ENCODE measurements at places on chromosomes 2 and 18.
A peak's percentile ranks its signal among the peaks of the same experiment; 100 is the strongest.

- DNase-seq: no peak
These were observed 206.1 kb upstream of the RND3 start for GRCh38 chr2:150693556-150693955.

GRCh38 chr18:48521723-48522122 lies 17.1 kb upstream of the CTIF start:
- no peak for DNase-seq

DNA sequence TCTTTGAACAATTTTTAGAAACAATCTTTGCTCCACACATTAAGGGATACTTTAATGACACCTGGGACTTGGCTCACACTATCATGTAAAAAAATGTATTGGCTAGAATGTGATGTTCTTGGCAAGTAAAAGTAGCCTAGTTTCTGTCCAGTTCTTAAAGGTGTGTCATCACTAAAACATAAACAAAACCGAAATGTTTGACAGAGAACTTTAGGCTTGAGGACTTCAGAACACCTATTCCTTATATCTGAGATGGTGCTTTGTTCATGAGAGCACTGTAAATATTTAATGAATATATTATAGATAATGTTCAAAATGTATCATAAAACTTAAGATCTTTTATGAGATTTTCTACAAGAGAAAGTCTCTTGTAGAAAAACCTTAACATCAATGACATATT lies 19.8 kb upstream of the HNRNPA3 start:
- no peak for DNase-seq

- DNase-seq: no peak
These were observed 42.9 kb upstream of the CREG2 start for GRCh38 chr2:101430156-101430555.

DNA sequence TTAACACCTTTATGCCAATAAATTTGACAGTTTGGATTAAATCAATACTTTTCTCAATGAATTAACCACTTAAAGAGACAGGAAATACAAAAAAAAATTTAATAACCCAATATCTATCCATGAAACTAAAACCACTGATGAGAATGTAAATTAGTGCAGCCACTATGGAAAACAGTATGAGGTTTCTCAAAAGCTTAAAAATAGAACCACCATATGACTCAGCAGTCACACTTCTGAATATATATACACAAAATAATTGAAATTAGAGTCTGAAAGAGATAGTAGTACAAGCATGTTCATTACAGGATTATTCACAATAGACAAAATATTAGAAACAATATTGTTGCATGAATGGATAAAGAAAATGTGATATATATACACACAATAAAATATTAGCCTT lies 382.1 kb upstream of the SETBP1 start:
- DNase-seq: no peak

DNA sequence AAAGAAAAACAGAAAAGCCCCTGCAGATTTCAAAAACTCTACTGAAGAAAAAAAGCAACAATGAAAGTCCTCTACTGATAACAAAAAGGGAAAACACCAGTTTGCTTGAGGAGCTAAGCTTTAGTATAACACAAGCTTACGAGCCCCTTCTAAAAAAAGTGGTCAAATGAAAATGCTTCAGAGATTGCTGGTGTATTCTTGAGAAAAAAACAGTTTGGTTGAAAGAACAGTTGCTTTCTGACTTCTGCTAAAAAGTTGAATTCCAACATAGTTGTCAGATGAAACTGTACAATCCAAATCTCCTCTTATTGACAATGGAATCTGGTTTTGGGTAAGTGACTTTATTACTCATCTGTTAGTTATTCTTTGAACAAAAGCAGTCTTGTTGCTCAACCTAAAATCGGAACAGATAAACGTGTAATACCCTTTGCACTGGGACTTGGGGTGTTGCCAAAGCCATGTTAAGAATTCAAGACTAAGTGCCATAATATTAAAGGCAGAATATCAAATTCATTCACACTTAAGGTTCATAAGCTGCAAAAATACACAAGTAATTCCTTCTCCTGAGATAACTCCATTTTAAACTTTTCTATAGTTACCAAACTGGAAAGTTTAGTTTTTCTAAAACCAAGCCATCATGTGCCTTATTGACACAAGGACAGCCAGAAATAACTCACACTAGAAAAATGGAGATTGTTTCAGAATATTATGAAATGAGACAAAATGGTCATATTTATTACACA lies 45.3 kb upstream of the SPAG16 start:
- DNase-seq: no peak

- DNase-seq: no peak
These were observed 82.1 kb downstream of the ACTR2 start for GRCh38 chr2:65309699-65310098.

- DNase-seq: no peak
These were observed 379.3 kb downstream of the SOX11 start for GRCh38 chr2:6071519-6071918.

DNA sequence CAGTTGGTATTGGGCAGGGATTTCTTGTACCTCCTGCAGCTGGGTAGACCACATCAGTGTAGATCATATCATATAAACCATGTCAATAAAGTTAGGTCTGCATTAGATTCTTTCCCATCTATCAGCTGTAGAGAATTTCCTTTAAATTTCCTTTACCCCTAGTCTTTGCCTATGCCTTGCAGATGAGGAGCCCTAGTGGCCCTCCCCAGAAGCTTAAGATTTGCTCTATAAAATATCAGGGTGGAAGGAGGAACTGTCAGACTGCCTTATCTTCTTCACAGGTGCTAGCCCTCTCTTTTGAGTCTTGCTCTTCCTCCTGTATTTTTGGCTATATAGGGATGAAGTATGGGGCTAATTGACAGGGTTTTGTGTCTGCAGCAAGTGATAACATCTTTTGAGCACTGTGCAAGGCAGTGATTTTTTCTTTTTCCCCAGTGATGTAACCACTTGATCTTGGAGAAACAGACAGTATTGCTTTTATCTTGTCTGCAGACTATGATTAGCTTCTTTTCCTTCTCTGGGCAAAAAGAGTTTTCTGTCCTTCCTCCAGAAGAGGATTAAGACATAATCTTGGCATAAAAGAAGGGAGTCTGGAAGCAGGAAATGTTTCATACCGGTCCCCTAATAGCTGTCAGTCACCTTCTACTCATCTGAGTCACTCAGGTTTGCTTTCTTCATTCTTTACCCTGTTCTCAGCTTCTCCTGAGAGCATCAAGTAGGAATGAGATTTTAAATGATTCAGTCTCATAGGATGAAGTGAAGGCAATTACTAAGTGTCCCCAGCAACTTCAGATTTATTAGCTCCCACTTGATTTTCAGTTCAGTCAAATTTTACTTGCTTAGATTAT lies 286.4 kb downstream of the CDH19 start:
- no peak for DNase-seq

GRCh38 chr2:29917781-29918180 lies 3.6 kb downstream of the ALK start:
- no peak for DNase-seq

GRCh38 chr2:111923276-111923804 lies 24.9 kb downstream of the MERTK start:
- DNase-seq: no peak

GRCh38 chr2:238251331-238251730 lies 11.5 kb upstream of the HES6 start:
- DNase-seq: no peak

DNA sequence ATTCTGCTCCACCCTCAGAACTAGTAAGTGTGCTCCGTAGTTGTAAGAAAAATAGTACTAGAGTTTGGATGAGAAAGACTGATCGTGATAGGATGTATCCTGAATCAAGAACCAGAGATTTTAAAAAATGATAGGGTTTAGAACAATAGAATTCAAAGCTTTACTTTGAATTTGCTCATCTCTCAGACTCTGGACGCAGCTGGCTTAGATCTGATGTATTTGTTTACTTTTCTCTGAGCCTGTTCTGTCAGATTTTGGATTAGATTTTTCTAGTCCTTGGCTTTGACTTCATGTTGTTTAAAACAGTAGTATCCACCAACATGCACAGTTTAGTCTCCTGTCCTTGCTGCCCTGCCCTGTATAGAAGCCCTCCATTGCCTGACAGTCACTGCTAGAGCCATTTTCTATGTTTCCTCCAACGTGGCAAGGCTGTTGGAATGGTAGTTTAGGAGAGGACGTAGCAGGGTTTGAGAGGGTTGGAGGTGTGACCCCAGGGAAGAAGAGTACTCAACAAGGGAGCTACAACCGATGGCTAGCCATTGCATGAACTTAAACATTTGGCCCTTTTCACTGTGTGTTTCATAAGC lies 92.4 kb downstream of the MYO3B start:
- no peak for DNase-seq

DNA sequence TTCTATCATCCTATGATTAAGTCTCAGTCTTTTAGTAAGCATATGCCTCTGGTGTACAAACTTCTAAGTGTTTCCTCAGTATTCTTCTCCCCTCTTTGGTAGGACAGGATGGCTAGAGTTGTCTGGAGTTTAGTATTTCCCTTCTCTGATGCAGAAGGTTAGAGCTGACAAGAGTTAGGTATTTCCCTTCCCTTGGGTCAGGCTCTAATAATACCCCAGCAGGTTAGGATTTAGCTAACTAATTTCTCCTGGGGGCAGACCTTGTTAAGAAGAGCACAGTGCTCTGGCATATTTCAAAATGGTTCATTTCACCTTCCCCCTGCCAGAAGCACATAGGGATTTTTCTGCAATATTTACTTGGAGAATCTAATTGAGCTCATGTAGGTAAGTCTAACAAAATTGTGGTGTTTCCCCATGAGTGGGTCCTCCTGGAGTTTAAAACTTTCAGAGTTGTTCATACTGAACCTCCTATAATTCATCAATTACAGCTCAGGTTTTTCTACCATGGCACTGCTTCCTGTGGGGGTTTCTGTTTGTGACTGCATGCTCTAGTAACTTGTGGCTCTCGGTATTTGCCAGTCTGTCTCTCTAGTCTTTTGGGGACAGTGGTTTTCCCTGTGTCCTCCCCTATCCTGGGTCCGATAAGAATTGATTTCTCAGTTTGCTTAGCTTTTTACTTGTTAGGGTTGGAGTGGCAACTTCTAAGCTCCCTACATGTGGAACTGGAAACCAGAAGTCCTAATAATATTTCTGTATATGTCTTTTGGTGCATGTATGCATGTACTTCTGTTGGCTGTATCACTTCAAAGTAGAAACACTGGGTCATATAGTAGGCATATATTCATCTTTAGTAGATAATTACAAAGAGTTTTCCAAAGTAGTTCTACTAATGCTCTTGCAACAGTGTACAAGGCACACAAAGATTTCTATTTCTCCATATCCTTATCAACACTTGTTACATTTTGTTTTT lies 77.7 kb downstream of the GDF7 start:
- DNase-seq: no peak

GRCh38 chr2:3288470-3289170 lies 89.0 kb downstream of the EIPR1 start:
- DNase-seq: no peak

DNA sequence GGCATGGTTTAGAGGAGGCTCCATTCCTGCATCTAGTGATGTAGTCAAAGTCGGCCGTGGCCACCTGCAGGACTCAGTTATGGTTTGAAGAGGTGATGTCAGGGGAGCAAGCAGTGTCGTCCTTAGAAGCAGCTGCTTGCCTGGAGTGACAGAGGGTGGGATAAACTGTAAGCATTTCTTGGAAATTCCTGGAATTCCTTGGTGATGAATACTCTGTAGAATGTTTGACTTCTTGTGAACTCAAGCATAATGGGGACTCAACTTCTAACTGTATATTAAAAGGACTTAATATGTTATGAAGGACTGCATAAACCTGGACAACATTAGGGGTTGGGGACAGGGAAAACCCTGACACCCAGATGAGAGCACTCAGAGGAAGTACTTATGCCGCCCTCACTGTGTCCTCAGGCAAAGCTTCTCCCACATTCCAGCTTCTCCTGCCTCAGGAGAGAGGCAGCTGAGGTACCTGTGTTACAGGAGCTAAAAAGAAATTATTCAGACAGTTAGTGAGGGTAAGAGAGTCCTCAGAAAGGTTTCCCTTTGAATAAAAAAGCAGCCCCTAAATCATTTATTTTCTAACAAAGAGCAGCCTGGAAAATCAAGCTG lies 459.9 kb upstream of the CELF4 start:
- no peak for DNase-seq

DNA sequence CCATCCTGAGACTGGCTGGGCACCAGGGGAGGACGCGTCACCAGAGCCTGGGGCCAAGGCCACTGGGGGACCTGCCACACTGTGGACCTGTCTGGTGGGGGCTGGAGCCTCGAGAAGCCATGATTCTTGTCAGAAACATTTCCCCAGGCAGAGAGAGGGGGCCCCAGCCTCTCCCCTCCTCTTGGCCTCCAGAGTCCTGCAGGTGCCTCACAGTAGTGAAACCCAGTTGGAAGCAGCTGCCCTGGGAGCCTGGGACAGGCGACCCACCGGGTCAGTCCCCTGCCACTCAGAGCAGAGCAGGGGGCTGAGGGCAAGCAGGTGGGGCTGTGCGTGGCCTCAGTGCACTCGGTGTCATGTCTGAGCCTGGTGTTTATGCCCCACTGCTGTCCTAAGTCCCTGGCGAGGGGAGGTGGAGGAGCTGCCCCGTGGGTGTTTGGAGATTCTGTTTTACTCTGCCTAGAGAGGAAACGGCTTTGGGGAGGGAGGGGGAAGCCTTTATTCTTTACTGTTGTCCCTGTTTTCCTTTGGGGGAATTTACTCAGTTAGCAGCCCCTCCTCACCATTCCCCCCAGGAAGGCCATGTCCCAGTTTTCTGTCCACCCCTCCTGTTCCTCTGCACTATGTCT lies 7.7 kb downstream of the OXER1 start:
- DNase-seq: no peak

DNA sequence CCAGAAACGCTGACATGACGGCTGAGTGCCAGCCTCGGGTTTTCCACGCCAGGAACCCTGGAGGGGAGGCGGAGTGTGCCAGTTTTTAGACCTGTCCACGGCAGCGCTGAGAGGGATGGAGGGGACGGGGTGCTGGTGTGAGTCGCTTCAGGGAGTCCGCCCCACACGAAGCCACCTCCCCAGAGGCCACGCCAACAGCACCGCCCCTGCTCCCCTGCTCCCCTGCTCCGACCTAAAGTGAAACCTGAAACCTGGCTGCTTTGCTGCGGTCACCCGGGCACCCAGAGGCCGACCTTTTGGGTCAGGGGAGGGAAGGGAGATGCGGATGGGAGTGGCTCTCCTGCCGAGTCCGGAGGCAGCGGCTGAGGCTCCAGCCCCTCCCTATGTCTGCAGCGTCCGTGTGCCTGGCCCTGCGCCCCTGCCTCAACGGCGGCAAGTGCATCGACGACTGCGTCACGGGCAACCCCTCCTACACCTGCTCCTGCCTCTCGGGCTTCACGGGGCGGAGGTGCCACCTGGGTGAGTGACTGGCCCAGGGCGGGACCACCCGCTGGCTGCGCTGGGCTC lies 38.1 kb downstream of the SNED1 start:
- DNase-seq: peak; percentile 39

DNA sequence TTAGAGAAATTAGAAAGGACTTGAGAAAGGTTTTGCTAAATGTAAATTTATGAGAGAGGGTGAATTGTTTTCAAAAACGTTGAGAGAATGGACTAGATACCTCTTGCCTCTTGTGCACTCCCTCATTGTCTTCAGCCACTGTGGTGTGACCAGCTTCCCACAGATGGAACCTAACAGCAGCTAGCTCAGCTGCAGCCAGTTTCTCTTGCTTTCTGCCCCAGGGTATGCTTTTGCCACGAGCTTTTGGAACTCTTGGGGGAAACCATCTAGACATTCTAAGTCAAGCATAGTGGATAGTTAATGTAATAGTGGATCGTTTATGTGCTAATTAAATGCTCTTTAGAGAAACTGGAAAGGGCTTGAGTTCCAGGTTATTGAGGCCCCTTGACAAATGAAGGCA lies 288.2 kb downstream of the CTNNA2 start:
- no peak for DNase-seq

Measured in right kidney (tissue), 9 donors.